Activated T-cell treated with anti-CD3 and anti-CD28 coated beads, Interleukin-2, amount 50 U/mL, for 24 hours (primary cell): ENCODE measurements at places on chromosomes 12 and 14.

DNA sequence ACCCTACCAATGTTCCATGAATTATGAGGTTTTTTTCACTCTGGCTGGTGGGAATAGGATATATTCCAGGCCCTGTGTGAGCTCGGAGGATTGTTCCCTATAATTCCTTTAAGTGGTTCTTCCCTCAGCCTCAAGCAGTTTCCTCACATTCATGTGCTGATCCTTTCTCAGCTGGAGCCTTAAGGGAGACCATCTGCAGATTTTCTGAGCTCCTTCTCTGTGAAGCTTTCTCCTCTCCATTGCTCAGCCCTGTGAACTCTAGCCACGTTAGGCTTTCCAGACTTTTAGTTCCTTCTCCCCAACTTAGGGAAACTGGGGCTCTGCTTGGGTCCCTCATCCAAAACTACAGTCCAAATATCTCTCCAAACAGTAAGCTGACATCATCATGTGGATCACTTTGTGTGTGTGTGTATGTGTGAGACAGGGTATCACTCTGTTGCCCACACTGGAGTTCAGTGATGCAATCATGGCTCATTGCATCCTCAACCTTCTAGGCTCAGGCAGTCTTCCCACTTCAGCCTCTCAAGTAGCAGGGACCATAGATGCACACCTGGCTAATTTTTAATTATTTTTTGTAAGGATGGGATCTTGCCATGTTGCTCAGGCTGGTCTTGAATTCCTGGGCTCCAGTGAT lies 219.5 kb upstream of the OTX2 start:
- DNase-seq = no peak

GRCh38 chr12:110647631-110648040 lies 33.7 kb downstream of the TCTN1 start:
- DNase-seq = no peak

DNA sequence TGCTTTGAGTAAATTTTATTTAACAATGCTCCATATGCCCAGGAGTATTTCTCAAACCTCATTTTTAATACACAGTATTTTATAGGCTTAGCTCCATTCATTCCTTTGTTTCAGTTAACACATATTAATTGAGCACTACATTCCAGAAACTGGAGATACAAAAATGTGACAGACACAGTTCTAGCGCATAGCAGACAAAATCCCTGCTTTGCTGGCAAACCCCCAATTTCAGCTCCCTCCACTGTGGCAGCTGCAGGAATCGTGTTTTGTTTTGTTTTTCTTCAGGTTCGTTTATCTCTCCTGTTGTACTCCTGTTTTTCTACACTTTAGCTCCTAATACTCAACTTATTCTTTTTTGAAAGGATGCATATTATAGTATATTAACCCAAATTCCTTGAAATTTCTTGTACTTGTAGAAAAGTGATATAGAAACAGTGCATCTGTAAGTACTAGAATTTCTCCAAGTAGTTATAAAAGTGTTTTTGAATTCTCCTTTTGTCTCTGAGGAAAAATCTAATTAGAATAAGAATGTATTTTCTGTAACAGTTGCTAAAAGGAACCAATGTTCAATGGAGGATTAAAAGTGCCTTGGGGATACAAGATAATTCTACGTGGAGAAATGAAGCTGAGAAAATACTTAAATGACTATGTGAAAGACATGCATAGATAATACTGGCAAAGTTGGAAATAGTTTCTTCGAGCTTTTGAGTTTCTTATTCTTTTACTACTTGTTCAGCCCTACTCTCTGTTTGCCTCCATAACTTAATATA lies 6.4 kb upstream of the RAB21 start:
- DNase-seq = no peak

DNA sequence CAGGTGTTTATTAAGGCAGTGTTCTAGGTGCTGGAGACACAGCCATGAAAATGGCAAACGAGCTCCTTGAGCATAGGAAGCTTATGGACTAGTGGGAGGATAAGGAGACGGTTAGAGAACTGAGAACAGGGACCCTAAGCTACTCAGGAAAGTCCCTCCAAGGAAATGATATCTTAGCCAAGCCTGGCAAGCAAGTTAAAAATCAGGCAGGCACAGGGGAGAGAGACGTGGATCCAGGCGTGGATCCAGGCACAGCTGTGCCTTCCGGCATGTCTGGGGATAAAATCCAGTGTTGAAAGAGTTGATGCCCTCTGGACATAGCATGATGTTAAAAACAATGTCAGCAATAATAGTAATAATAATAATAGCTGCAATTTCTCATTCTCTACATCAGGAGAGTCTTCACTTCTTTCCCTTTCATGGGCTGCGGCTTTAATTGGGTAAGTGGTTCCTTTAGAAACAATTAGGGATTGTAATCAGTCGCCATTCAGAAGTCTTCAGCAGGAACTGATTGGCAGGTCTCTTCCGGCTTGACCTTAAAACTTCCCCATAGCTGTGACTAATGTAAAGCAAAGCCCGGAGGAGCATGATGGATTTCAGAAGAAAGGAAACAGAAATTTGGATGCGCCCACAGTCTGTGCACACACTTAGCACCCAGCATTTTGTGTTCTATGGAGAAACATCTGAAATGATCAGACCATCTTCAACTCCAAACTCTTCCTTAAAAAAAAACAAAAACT lies 230.2 kb downstream of the SLC41A2 start:
- no peak for DNase-seq

GRCh38 chr12:16719713-16720416 lies 113.9 kb upstream of the LMO3 start:
- no peak for DNase-seq

DNA sequence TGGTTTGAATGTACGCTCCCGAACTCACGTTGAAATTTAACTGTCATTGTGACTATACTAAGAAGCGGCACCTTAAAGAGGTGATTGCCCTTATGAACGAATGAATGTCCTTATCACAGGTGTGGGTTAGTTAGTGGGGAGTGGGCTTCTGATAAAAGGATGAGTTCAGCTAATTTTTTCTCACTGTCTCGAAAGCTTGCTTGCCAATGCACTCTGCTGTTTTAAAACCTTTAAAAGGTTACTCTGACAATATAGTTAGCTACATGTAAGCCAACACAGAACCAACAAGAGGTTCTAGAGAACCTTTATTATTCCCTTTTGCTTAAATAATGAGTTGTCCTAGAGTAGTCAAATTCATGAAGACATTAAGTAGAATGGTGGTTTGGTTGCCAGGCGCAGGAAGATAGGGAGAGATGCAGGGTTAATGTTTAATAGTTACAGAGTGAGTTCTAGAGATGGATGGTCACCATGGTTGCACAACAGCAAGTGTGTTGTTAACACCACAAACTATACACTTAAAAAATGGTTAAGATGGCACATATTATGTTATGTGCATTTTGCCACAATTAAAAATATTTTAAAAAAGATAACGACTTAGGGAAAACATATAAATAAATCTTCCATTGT lies 26.3 kb downstream of the RTN1 start:
- DNase-seq = no peak

GRCh38 chr12:11652351-11653040 lies 3.0 kb downstream of the ETV6 start:
- DNase-seq = peak; percentile 47

- no peak for DNase-seq
These were observed 13.6 kb downstream of the PLEKHG3 start for GRCh38 chr14:64717870-64718269.

- no peak for DNase-seq
These were observed 52.3 kb downstream of the TSPAN9 start for GRCh38 chr12:3129301-3130056.

DNA sequence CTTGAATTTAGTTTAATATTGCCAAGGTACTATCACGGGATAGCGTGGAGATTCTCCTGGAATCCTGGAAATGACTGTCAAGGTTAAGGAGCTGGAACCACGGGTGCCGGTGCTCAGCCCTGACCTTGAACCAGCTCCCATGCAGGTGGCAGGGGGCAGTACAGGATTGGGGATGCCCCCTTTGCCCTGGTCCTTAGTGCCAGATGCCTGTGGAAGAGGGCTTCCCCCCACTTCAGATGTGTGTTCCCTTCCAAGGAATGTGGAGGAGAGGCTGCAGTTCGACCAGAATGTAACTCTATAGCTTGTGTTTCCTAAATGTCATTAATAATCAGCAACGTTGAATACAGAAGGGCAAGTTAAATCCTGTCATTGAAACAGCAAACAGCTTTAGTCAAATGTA lies 258.9 kb downstream of the VRK1 start:
- DNase-seq = no peak

GRCh38 chr12:54654926-54655325 lies 6.8 kb upstream of the DCD start:
- no peak for DNase-seq

- DNase-seq = peak; percentile 54
These were observed 59.0 kb downstream of the CLMN start for GRCh38 chr14:95260537-95261361.

GRCh38 chr12:5184186-5184585 lies 140.5 kb downstream of the KCNA5 start:
- no peak for DNase-seq

DNA sequence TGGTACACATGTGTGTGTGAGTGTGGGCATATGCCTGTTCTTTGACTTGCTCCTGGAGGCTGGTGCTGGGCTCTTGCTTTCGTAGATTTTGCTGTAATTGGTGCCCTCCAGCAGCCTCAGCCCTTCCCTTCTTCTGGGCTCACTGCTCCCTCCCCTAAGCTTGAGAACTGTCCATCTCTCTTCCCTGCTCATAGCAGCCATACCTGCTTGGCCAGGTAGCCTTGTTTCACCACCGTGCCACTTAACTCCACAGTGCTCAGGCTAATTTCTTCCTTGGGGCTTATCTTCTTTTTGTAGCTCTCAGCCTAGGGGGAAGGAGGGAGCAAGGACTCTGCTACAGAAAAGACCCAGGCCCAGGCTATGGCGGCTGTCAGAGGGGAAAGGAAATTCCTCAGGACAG lies 19.8 kb downstream of the PLEK2 start:
- DNase-seq = no peak

DNA sequence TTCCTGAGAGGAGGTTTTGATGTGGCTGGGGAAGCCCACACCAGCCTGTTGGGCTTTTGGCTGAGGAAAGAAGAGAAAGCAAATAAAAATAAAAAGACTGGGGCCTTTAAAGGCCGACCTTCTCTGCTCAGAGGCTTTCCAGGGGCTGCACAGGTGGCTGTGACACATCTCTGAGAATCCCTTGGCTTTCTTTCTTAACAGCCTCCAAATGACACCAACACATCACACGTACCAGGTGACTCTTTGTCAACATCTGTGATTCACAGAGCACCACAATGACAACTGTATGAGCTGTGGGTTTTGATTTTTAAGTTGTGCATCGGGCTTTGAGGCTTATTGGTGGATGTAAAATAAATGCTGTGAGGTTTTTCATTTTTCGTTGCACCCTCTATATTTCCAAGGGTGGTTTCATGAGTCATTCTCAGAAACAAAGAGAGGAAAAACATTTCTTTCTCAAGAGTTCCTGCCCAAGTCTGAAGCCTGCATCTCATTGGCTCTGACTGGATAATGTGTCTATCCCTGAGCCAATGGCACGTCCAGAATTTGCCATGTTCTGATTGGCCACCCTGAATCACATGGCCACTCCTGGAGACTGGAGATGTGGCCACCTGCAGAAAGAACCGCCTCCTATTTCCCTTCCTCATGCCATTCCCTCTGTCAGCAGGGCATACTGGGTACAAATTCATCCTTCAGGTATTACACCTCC lies 349.0 kb downstream of the GLT1D1 start:
- no peak for DNase-seq

GRCh38 chr12:75444429-75445136 lies 36.0 kb upstream of the GLIPR1 start:
- no peak for DNase-seq

- DNase-seq = no peak
These were observed 47.8 kb upstream of the CEP83 start for GRCh38 chr12:94507455-94507854.
